Activated CD4-positive, alpha-beta T cell treated with anti-CD3 and anti-CD28 coated beads, Interleukin-2, Interleukin-4, amounts not matched to agents 100 ng/mL and 50 ng/mL, durations not matched to agents 16 hours and 8 hours (primary cell): ENCODE measurements at places on chromosomes 2 and 18.

DNA sequence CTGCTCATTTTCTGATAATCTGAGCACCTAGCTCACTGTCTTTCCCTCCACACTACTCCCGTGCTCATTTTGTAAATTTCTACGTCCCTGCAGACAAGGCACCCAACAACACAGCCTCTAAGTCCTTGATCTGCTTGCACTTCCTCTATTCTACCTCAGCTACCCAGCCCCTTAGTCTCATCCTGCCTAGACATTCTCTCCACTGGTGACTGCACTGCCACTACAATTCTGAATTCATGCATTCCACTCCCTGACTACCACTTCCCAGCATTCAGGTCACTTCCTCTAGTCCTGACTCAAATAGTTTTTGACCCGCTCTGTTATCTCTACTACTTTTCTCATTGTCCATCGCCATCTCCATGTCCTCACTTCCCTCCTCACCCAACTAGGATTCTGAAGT, 155.7 kb downstream of the DYM start:
- DNase-seq: no peak

DNA sequence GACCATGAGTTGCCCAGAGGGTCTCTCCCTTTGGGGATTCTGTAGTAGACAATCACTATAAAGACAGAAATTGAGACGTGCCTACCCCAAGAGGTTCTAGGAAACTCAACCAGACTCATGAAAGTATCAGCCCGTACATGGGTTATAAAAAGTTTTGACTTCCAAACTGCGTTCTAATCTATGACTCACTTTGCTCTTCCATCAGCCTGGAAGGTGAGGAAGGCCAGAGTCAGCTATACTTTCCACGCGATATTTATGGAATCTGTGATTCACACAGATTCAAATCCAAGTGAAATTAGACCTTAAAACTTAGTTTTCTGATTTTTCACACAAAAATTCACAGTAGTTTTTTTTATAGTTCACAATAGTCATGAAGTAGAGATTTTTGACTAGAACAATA, 7.7 kb upstream of the LYPD1 start:
- DNase-seq: no peak

- no peak for DNase-seq
Measured at GRCh38 chr2:71789556-71790204, 336.3 kb downstream of the DYSF start.

GRCh38 chr2:38301969-38302702, 74.9 kb downstream of the ATL2 start:
- no peak for DNase-seq

GRCh38 chr2:12818416-12819102, 101.8 kb downstream of the TRIB2 start:
- DNase-seq: no peak

DNA sequence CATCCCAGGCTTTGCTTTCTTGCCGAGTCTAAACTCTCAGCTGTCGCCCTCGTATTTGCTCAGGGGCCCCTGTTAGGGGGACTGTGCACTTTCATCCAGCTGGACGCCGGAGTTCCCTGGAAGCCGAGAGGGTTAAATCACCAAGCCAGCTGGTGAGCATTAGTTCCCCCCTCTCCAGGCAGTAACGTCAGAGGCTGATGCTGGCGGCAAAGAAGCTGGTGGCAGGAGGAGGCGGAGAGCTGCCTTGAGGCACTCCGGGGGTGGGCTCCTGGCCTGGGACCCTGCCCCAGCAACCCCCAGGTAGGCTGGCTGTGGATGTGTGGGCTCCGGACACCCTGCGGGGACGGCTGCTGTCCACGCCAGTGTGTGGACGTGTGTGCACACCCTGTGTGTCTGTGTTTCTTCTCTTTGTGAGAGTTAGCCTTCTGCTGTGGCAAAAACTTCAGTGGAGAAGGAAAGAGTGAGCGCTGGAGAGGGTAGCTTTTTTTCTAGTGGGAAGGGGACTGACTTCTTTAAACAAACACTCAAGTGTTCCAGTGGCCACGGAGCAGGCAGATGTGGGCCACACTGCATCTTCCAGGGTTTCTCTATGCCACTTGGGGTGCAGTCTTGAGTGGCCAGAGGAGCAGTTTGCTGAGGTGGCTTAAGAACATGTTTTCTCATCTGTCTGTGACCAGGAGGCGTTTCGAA, 84.7 kb downstream of the GLI2 start:
- no peak for DNase-seq
